ENCODE measurements at places on chromosomes 11 and 22. TPM values are rescaled to one million over a fixed set of nuclear protein-coding genes. Genes with fewer than 3 reads are reported as not detected.
A peak's percentile ranks its signal among the peaks of the same experiment; 100 is the strongest.

FADS1 gene
- 16.6 TPM for total RNA-seq

APOA4 gene
- total RNA-seq: not detected

C11orf16 gene
- not detected for total RNA-seq

AQP11 gene
- total RNA-seq: 0.21 TPM

BTBD18 gene
- not detected for total RNA-seq

MMP8 gene
- total RNA-seq: 2.2 TPM

GAB4 gene
- total RNA-seq: not detected

OMP gene
- not detected for total RNA-seq

NAV2 gene
- total RNA-seq: 4.9 TPM

DNA sequence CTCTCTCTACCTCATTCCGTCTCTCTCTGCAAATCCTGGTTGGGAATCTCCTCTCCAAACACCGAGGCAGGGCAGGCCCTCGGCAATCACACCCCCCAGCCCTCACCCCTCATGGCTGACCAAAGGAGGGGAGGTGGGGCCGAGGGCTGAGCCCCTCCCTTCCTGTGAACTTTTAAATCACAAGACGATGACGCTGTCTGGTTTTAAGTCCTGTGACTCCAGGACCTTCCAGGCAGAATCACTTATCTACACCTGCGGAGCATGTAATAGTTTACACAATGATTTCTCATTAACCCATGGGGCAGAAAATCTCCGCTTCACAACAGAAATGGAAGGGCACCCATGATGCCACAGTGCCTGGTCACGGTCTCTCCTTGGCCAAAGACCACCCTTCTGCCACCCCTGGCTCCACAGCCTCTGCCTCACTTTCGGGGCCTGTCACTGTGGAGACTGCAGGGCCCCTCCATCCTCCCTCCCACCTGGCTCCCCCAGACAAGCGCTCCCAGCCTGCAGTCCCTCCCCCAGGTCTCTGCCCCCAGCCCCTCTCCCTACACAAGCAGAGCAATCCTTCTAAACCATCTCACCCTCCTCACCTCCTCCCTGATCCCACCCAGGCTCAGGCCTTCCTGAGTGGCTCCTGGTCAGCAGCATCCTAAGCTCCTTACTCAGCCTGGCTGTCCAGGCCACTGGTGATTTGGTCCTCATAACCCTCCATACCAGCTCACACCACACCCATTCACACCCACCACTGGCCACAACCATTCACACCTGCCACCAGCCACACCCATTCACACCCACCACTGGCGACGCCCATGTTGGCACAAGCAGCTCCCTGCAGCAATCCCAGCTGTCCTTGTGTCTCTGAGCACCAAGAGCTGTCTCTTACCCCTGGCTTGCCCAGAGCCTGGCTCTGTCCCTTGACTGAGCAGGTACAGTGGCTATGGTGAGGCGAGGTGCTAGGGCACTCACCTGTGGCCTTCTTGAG is 30.7 kb upstream of the ARFGAP3 start:
- no peak for DNase-seq
- peak overlapping the region; percentile 95 for H3K27ac ChIP-seq
- H3K36me3 ChIP-seq: peaks cover 49% of the 10 kb centered on the region
- H3K4me3 ChIP-seq: no peak overlapping the region
- H3K4me1 ChIP-seq: peaks cover 56% of the 10 kb centered on the region

- no peak overlapping the region for H3K27ac ChIP-seq
- no peaks in the 10 kb centered on the region for H3K4me1 ChIP-seq
- no peak for DNase-seq
- no peaks in the 10 kb centered on the region for H3K36me3 ChIP-seq
- no peak overlapping the region for H3K4me3 ChIP-seq
- peaks cover 4% of the 10 kb centered on the region for H3K27me3 ChIP-seq
These were observed 32.2 kb downstream of the SLC6A5 start for GRCh38 chr11:20631519-20632168.

- no peaks in the 10 kb centered on the region for H3K36me3 ChIP-seq
- peaks cover 21% of the 10 kb centered on the region for H3K4me1 ChIP-seq
- peak overlapping the region; percentile 82 for H3K4me3 ChIP-seq
- no peaks in the 10 kb centered on the region for H3K27me3 ChIP-seq
- DNase-seq: no peak
These were observed 1.3 kb downstream of the PACSIN2 start for GRCh38 chr22:43013355-43014315.

DNA sequence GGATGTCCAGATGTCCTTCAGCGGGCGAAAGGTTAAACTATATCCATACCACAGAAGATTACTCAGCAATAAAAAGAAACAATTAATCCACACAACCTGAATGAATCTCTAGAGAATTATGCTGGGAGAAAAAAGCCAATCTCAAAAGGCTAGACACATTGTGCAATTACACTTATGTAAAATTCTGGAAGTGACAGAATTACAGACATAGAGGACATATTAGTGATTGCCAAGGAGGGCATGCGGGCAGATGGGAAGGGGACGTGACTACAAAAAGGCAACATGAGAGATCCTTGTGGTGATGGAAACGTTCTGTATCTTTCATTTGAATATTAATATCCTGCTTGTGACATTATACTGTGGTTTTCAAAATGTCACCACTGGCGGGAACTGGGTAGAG is 103.5 kb upstream of the BMAL1 start:
- no peak for DNase-seq
- H3K27me3 ChIP-seq: no peaks in the 10 kb centered on the region
- H3K4me1 ChIP-seq: no peaks in the 10 kb centered on the region
- no peak overlapping the region for H3K4me3 ChIP-seq
- no peaks in the 10 kb centered on the region for H3K36me3 ChIP-seq
- H3K27ac ChIP-seq: no peak overlapping the region

DNA sequence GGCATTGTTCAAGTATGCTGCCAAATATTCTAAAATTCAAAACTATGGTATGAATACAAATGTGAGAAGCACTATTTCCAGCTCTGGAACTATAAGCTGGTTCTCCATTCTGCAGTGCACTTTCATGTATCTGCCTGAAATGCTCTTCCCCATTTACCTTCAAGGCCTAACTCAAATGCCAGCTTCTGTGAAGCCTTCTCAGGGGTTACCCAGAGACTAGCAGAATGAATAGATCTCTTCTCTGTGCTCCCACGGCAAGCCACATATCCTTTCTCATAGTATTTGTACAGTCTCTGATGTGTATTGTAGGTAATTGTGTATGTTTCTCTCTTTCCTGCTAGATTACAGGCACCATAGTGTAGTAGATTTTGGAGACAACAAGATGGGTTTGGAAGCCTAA is 4.1 kb downstream of the HOATZ start:
- no peaks in the 10 kb centered on the region for H3K36me3 ChIP-seq
- H3K4me3 ChIP-seq: no peak overlapping the region
- no peak for DNase-seq
- H3K27me3 ChIP-seq: peaks cover 18% of the 10 kb centered on the region
- peaks cover 11% of the 10 kb centered on the region for H3K4me1 ChIP-seq

GRCh38 chr22:39290724-39291161 is 28.7 kb downstream of the RPL3 start:
- H3K4me1 ChIP-seq: peaks cover 41% of the 10 kb centered on the region
- H3K27ac ChIP-seq: no peak overlapping the region
- H3K4me3 ChIP-seq: no peak overlapping the region
- no peaks in the 10 kb centered on the region for H3K36me3 ChIP-seq
- no peaks in the 10 kb centered on the region for H3K27me3 ChIP-seq

DNA sequence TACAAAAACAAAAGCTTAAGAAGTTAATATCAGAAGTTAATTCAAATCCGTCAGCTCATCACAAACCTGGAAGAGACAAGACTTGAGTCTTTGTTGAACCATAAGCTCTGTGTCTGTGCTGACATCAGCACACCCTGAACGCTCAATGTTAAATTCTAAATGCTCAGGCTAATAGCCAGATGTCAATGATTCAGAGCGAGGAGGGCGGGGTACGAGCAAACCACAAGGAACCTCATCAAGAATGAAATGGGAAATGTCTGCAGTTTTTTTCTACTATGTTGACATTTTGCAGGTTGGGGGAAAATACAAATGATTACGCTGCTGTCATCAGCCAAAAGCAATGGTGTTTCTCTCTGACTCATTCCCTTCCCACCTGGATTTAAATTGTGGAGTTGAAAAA is 1057.2 kb downstream of the NTM start:
- H3K36me3 ChIP-seq: no peaks in the 10 kb centered on the region
- DNase-seq: no peak
- no peak overlapping the region for H3K27ac ChIP-seq
- H3K27me3 ChIP-seq: no peaks in the 10 kb centered on the region
- H3K4me3 ChIP-seq: no peak overlapping the region
- H3K4me1 ChIP-seq: peaks cover 5% of the 10 kb centered on the region

DNA sequence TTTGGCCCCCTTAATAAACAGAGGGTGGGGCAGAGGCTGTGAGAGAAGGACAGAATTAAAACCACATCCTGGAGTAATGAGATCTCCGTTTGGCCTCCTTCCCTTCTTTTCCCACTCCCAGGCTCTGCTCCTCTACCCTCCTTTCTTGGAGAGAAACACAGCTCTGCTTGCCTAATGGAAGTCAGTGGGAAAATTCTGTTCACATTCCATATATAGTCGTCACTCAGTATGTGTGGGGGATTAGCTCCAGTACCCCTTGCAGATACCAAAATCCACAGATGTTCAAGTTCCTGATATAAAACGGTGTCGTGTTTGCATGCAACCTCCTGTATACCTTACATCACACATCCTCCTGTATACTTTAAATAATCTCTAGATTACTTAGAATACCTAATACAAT is 37.6 kb upstream of the THY1 start:
- no peaks in the 10 kb centered on the region for H3K36me3 ChIP-seq
- H3K27me3 ChIP-seq: no peaks in the 10 kb centered on the region
- DNase-seq: no peak

- H3K4me3 ChIP-seq: no peak overlapping the region
- peaks cover 28% of the 10 kb centered on the region for H3K27me3 ChIP-seq
- H3K36me3 ChIP-seq: no peaks in the 10 kb centered on the region
- H3K27ac ChIP-seq: no peak overlapping the region
- H3K4me1 ChIP-seq: peaks cover 13% of the 10 kb centered on the region
These were observed 3.3 kb upstream of the BACE1 start for GRCh38 chr11:117319214-117319840.

GRCh38 chr22:44442851-44443595 is 55.0 kb downstream of the RTL6 start:
- H3K4me3 ChIP-seq: no peak overlapping the region
- H3K27me3 ChIP-seq: no peaks in the 10 kb centered on the region
- H3K27ac ChIP-seq: no peak overlapping the region
- peak; percentile 71 for DNase-seq
- H3K36me3 ChIP-seq: no peaks in the 10 kb centered on the region
- peaks cover 10% of the 10 kb centered on the region for H3K4me1 ChIP-seq

GRCh38 chr11:13260201-13260962 is 17.2 kb upstream of the BMAL1 start:
- H3K36me3 ChIP-seq: no peaks in the 10 kb centered on the region
- DNase-seq: no peak
- H3K27me3 ChIP-seq: no peaks in the 10 kb centered on the region
- H3K4me1 ChIP-seq: no peaks in the 10 kb centered on the region
- H3K4me3 ChIP-seq: no peak overlapping the region
- no peak overlapping the region for H3K27ac ChIP-seq

DNA sequence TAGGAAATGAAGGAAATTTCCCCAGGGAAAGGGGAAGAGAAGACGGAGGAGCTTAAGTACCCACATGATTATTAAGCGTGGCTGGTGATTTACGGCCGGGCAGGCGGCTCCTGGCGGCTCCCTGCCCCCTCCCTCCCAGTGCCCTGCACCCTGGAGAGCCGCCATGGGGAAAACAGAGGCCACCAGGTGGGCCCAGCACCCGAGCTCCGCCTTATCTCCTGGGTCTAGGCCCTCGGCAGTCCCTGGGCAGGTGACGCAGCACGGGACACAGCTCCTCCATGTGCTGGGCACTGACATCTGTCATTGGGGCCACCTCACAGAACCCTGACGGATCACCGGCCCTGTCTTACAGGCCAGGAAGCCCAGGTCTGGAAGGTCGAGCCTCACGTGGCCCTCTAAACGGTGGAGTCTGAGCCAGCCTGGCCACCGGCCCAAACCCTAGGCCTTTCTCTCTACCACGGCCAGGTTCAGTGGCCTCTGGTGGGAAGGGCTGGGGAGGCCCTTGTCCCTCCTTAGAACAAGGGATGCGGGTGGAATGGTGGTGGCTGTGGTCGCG is 60.2 kb upstream of the PPARA start:
- peak; percentile 76 for DNase-seq
- H3K27ac ChIP-seq: peak overlapping the region; percentile 97
- peaks cover 100% of the 10 kb centered on the region for H3K4me1 ChIP-seq
- no peak overlapping the region for H3K4me3 ChIP-seq

DNA sequence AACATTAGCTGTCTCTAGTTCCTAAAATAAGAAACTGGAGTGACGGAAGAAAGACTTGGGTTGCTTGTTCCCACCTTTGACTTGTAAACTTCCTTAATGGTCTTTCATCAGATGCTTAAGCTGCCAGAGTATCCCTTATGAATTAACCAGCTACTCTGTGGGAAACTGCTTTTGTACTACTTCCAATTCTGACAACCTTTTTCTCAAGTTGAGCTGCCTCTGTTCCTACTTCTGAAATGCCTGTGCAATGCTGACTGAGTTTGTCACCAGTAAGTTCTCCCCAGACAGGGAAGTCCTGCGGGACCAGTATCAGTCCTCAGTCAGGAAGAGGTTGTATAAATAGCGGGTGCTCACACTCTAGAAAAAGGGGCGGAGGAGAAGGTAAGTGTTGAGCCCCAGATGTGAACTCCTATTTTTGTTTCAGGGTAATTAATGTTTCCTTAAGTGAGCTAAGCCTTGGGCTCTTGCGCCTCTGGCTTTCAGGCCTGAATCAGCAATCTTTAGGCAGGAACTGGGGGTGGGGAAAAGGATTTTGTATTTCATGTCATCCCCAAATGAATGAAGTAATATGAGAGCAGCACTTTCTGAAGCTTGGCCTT is 67.2 kb downstream of the CECR2 start:
- no peak overlapping the region for H3K4me3 ChIP-seq
- DNase-seq: no peak
- no peaks in the 10 kb centered on the region for H3K36me3 ChIP-seq
- no peak overlapping the region for H3K27ac ChIP-seq
- H3K27me3 ChIP-seq: peaks cover 2% of the 10 kb centered on the region

GRCh38 chr11:38332046-38332445 is 1734.0 kb upstream of the RAG2 start:
- DNase-seq: no peak
- H3K27me3 ChIP-seq: no peaks in the 10 kb centered on the region
- H3K4me1 ChIP-seq: no peaks in the 10 kb centered on the region
- no peaks in the 10 kb centered on the region for H3K36me3 ChIP-seq

GRCh38 chr11:9201372-9202162 is 63.6 kb downstream of the DENND5A start:
- H3K27me3 ChIP-seq: no peaks in the 10 kb centered on the region
- H3K27ac ChIP-seq: no peak overlapping the region
- H3K36me3 ChIP-seq: no peaks in the 10 kb centered on the region
- no peak for DNase-seq

GRCh38 chr11:64178203-64178602 is 7.8 kb upstream of the STIP1 start:
- H3K27ac ChIP-seq: no peak overlapping the region
- H3K4me1 ChIP-seq: peaks cover 11% of the 10 kb centered on the region
- H3K27me3 ChIP-seq: no peaks in the 10 kb centered on the region
- no peak for DNase-seq

GRCh38 chr22:49564666-49565515 is 262.8 kb downstream of the BRD1 start:
- DNase-seq: peak; percentile 33
- H3K27ac ChIP-seq: no peak overlapping the region
- H3K4me3 ChIP-seq: no peak overlapping the region
- no peaks in the 10 kb centered on the region for H3K27me3 ChIP-seq

Measured in spleen (tissue), 13 donors.